Dermis blood vessel endothelial cell (primary cell): ENCODE measurements at places on chromosomes 7 and 10. TPM values are rescaled to one million over a fixed set of nuclear protein-coding genes. Genes with fewer than 3 reads are reported as not detected.

GRCh38 chr7:155597753-155598140 lies 46.7 kb upstream of the RBM33 start:
- no peak for DNase-seq

Gene SOSTDC1
- total RNA-seq = 0.05 and 0.17 TPM in 2 replicates

DNA sequence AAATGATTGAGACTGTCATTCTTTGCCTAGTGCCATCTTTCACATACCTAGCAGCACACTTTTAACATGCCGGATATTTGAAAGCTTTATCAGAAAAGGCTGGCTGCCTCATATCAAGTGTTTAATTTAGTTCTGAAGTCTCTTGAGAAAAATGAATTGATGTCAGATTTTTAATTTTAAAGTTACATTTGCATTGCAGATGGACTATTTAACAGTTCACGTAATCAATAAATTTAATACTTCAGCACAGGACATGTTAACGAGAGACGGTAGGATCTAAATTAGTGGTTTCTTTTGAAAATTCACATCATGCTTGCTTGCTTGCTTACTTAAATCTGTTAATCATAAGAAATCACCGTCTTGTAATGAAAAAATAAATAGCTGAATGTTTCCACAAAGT lies 51.6 kb downstream of the COL1A2 start:
- no peak for DNase-seq

GRCh38 chr10:22630234-22631174 lies 83.9 kb downstream of the PIP4K2A start:
- peak; percentile 56 for DNase-seq

- no peak for DNase-seq
These were observed 102.0 kb downstream of the PRKAG2 start for GRCh38 chr7:151774951-151775350.
